Hematopoietic multipotent progenitor cell treated with erythropoietin and hydrocortisone succinate and interleukin-3 and kit ligand, for 8 days (in vitro differentiated cells): ENCODE measurements at places on chromosomes 3 and 15.

DNA sequence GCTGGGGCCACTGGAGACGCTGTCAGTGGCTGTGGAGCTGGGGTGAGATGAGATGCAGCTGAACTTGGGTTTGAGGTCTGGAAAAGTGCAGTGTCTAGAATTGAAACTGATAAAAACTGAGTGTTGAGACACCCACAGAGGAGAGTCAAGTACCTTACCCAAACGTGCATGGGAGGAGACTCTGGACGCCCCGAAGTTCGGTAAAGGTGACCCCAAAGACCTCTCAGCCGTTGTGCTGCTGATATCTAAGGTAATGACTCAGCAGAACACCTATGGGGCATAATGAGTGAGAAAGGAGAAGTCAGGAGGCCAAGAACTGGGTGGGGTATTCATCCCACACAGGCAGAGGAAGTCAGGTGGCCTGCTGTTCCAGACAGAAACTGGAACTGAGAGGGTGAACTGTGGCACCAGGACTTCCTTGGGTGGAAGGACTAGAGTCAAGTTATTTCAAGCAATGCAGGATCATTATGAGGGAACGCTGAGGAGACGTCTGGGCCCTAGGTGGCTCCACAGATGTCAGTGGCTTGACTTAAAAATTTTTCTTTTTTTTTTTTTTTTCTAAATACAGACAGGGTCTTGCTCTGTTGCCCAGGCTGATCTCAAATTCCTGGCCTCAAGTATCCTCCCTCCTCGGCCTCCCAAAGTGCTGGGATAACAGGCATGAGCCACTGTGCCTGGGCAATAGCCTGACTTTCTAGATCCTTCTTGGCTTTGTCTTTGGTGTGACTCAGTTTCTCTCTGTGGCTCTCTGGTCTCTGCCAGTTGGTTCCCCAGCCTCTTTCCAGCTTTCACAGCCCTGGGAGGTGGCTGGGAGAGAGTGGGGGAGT is 67.6 kb upstream of the GCNT3 start:
- no peak for DNase-seq

- DNase-seq = no peak
These were observed 215.6 kb upstream of the CD96 start for GRCh38 chr3:111326144-111326995.

DNA sequence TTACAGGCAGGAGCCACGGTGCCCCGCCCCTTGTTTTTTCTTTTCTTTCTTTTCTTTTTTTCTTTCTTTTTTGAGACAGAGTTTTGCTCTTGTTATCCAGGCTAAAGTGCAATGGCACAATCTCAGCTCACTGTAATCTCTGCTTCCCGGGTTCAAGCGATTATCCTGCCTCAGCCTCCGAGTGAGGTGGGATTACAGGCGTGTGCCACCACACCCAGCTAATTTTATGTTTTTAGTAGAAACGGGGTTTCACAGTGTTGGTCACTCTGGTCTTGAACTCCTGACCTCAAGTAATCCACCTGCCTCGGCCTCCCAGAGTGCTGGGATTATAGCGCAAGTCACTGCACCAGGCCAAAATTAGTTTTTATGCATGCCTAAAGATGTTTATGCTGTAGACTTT is 2.5 kb downstream of the RPL35A start:
- no peak for DNase-seq

DNA sequence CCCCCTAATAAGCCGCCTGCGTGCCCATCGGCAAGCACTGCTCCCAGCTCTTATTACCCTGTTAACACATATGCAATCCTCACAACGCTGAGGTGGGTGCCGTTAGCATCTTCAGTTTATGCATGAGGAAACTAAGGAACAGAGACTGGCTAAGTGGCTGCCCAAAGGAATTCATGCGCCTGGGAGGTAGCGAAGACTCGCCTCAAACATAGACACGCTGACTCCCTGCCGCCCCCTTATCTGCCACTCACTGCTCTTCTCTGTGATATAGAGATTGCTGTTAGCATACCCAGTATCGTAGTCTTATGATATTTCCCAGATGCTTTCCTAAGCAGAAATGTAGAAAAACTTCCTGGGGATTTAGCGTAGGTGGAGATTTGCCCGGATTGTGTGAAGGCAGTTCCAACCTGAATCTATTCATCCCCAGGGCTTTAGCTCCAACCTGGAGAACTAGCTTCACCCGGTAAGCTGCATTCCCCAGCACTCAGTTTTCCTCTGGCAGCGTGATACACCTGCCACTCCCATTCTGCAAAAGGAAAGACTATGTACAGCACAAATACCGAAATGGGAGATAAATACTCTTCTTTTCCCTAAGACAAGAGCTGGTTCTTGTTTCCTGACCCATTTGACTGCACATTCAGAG is 23.7 kb upstream of the CD47 start:
- peak; percentile 58 for DNase-seq

DNA sequence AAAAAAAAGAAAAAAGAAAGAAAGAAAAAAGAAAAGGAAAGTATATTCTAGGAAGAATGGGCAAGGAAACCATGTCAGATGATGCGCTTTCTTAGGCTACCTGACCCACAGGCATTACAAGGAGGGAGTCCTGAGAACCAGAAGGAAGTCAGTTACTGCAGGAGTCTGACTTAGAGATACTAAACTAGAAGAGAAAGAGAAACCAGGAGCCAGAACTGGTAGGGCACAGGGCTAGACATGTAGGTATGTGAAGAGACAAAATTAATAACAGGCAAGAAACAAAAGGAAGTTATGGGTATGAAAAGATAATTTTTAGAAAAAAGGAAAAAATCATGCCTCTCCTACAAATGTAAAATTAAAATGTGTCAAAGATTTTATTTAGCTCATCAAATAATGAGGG is 63.3 kb upstream of the LRRN1 start:
- no peak for DNase-seq

- no peak for DNase-seq
These were observed 48.7 kb upstream of the IREB2 start for GRCh38 chr15:78389322-78389721.

GRCh38 chr3:48661501-48662144 is 1.1 kb downstream of the CELSR3 start:
- peak; percentile 51 for DNase-seq

GRCh38 chr3:44887101-44887500 is 12.7 kb downstream of the TGM4 start:
- DNase-seq = no peak

- DNase-seq = no peak
These were observed 128.2 kb downstream of the SOX2 start for GRCh38 chr3:181839916-181840297.

DNA sequence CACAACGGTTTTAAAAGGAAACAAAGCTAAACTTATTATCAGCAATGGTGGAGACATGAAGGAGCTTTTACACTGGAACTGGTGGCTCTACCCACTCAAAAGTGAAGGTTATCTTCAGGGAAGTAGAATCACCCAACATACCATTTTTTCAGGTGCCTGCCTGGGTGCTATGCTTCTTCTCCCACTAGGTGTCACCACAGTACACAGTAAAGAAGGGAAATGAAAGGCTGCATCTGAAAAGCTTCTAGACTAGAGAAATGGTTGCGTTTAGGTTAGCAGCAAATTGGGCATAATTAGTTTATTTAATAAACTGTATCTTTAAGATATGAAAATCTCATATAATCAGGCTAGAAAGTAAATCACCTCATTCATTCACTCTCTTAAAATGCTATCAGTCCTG is 47.0 kb upstream of the SELENOK start:
- DNase-seq = peak; percentile 63

DNA sequence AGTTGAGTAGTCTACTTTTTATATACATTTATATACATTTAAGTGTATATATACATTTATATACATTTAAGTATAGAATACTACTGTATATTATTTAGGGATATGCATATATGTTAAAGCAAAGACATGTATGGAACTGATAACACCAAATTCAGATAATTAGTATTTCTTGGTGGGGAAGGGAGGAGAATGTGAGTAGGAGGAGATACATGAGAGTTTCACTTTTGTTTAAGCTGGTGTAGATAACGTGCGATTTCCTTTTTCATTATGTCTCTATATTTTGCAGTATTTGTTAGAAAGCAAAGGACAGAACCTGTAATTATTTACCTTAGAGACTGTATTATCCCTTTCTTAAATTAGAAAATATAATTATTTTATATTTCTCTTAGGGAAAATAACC is 16.6 kb upstream of the NIT2 start:
- DNase-seq = peak; percentile 53

- DNase-seq = no peak
These were observed 958.8 kb upstream of the NR2F2 start for GRCh38 chr15:95371664-95372063.

DNA sequence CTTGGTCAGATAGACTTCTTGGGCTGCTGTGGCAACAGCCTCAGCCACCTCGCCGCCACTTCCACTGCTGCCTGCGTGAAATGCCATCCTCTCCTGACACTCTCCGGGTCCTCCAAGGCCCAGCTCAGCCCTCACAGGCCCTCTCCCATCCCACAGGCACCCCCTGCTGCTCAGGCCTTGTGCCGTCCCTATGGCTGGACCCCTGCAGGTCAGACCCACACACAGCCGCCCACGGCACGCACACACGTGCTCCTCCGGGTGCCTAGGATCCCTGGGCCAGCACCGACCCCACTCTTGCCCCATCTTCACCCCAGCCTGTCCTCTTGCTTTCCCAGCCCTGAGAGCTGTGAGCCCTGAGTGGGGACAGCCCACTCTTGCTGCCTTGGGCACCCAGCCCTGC is 19.7 kb downstream of the CFAP100 start:
- no peak for DNase-seq

GRCh38 chr3:69842789-69843188 is 103.5 kb downstream of the MITF start:
- DNase-seq = no peak

- no peak for DNase-seq
These were observed 54.1 kb downstream of the PLXNA1 start for GRCh38 chr3:127037021-127037400.

- no peak for DNase-seq
These were observed 336.0 kb upstream of the TRIM42 start for GRCh38 chr3:140341817-140342403.

DNA sequence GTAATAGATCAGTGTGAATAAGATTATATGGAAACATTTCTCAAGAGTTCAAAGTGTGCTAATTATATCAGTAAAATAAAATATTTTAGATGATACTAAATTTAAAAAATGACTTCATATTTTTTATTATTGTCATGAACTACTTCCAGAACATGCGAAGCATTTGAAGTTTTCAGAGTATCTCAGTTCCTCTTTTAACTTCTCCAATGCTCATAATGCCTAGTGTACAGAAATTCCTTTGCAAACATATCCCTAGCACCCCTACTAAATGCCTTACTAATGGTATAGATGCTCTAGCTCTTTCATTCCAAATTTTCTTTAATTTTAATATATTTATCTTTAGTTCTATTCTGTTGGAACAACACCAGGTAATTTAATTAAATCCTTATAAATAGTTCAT is 580.4 kb downstream of the CADM2 start:
- no peak for DNase-seq

GRCh38 chr3:171346019-171346418 is 114.2 kb downstream of the TNIK start:
- no peak for DNase-seq

DNA sequence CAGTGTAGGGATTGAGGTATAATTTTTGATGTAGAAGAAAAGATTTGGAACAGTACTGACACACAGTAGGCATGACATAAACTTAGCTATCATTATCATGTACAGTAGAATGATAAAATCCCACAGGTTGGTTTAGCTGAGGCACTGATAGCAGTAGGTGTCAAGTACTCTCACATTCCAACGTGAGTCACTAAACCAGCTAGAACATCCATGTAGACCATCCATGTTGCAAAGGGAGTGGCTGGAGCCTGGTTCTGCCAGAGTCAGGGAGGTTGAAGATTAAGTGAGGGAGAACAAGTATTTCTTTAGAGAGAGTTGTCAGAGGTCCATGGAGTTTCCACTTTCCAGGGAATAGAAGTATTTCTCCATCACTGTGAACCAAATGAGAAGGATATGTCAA is 157.2 kb upstream of the TMEM108 start:
- DNase-seq = no peak

DNA sequence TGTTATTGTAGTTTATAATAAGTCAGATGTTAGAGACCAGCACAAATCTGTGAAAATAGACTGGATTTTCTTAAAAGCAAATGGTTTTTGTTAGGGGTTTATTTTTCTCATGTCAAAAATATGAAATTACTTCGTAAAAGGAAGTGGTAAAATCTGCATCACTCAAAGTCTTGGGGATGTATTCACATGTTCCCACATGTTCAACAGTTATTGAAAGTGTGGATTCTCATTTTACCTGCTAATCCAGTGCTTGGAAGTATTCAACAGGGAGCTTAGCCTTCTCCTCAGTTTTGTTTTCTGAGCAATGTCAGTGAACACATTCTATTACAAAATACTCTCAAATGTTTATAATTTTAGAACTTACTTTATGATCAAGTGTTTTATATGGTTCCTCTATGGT is 352.0 kb downstream of the SOX2 start:
- no peak for DNase-seq

DNA sequence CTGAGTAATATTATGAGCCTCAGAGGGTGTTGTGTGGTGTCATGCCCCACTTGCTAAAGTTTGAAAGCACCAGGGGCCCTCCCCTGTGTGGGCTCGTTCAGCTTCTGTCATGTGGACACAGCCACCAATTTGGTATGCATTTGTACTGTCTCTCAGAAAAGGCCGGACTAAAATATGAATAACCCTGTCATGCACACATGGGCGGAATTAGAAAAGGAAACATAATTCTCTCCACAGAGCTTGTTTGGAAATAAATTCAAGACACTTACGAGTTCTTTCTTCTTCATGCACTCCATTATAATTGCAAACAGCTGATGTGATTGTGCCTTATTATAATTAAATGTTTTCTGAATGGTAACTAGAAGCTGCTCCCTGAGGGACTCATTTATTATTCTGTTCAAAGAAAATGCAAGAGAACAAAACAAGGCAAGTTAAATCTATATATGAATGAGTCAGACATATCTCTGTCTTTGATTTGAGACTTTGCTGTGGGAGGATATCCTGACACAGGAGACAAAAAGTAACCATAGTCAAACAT is 39.1 kb downstream of the TRPM1 start:
- no peak for DNase-seq

GRCh38 chr15:90871716-90872485 is 3.5 kb downstream of the FURIN start:
- DNase-seq = no peak

- no peak for DNase-seq
These were observed 18.7 kb downstream of the TMEM43 start for GRCh38 chr3:14143271-14144225.
